Naive thymus-derived CD4-positive, alpha-beta T cell (primary cell): ENCODE measurements at places on chromosomes 5 and 9.

- no peak for DNase-seq
Measured at GRCh38 chr5:62038024-62038423, 268.0 kb upstream of the KIF2A start.

- no peak for DNase-seq
Measured at GRCh38 chr9:124308606-124309491, 51.1 kb downstream of the NEK6 start.

DNA sequence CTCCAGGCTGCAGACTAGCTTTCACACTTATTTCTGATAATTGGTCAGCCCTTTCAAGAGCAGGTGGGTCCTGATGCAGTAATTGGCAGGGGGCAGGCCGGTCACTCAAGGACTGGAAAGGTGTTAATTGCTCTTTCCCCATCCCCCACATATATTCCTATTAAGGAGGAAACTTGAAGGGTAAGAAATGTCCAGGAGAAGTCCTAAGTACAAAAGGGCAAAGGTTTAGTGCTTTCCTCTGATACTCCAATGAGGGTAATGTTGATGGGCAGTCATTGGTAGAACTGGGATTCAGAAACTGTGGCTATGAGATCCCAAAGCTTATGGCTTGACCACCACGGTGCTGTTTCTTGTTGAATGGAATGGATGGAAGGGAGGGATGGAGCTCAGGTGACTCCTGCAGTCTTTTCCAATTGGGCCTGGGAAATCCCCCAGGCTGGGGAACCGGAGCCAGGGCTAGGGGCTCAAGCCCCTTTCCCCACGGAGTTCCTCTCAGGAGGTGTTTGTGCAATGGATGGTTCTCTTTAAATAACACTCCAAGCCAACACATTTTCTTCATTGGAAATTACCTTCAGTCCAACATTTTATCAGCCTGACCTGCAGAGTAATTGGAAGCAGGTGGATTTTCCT lies 103.2 kb upstream of the ALDH1B1 start:
- no peak for DNase-seq

DNA sequence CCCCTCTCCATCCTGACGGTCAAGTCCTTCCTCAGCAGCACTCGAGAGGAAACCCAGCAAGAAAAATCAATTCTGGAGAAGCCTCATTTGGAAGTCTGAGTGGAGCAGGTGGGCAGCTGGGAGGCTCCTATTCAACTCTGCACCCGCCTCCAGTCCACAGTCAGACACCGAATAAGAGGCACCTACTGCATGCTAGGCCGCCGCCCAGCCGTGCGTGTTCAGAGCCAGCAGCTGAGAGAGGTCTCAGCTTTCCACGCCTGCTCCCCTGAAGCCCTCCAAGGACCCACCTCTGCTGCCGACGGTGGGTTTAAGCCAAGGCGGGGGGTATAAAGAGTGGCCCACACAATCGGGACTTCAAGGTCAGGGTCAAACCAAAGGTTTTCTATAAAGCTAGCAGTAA lies 41.9 kb downstream of the VAV2 start:
- DNase-seq, result no peak

- no peak for DNase-seq
Measured at GRCh38 chr9:95143591-95144561, 173.6 kb downstream of the FANCC start.

- DNase-seq, result no peak
Measured at GRCh38 chr5:176723440-176723839, 76.2 kb downstream of the TSPAN17 start.

DNA sequence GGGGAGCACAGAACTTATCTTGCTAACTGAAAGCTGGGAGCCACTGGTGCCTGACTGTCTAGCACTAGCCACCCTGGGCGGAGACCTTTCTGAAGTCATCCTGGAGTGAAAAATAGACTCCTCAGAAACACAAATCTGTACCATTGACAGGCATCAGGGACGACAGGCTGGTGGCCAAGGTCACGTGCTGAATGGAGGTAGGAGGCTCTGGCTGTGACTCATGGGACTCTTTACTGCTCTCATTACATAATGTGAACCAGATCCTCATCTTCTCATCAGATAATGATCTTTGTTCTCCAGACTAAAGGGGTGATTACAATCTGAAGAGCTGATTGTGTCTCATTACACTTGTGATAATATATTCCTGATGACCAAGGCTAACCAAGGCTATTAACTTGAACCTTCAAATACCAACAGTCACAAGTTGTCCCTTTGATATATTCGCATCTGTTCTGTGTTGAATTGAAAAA lies 91.8 kb downstream of the SEMA5A start:
- DNase-seq, result no peak

- DNase-seq, result no peak
Measured at GRCh38 chr9:33950371-33950770, 98.3 kb downstream of the UBAP2 start.

GRCh38 chr5:108983461-108984092 lies 235.9 kb downstream of the FER start:
- no peak for DNase-seq

GRCh38 chr5:114377946-114378345 lies 16.1 kb downstream of the KCNN2 start:
- no peak for DNase-seq

GRCh38 chr9:117763314-117763713 lies 59.1 kb downstream of the TLR4 start:
- DNase-seq, result no peak

DNA sequence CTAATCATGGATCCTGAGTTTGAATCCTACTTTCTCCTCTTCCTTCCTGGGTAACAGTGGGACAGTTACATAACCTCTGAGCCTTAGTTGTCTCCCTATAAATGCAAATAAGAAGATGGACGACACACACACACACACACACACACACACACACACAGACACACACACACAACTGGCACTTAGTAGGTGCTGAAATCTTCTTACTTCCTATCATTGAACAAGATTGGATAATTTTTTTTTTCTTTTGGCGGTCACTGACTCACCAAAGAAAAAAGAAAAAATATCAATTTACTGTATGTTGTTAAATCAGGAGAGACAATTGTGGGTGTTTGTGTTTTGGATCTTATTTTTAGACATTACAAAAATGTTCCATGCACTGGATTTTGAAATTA lies 28.4 kb upstream of the TNFSF8 start:
- DNase-seq, result no peak

GRCh38 chr5:97838214-97838613 lies 655.2 kb upstream of the RIOK2 start:
- DNase-seq, result no peak

DNA sequence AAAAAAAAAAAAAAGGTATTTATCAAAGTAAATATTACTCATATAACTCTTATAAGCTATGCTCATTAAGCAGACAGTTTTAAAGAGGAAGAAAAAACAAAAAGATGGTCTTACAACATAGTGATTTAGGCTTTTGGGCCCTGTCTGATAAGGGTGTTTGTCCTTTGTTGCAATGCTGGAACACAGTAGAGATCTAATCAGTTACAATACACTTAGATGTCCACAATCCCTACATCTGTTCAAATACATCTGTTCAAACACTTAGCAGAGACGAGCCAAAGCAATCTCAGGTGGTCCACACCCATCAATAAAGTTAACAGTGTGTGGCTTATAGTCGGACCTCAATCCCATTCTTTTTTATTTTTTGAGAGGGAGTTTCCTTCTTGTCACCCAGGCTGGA lies 11.0 kb downstream of the PRXL2C start:
- no peak for DNase-seq

DNA sequence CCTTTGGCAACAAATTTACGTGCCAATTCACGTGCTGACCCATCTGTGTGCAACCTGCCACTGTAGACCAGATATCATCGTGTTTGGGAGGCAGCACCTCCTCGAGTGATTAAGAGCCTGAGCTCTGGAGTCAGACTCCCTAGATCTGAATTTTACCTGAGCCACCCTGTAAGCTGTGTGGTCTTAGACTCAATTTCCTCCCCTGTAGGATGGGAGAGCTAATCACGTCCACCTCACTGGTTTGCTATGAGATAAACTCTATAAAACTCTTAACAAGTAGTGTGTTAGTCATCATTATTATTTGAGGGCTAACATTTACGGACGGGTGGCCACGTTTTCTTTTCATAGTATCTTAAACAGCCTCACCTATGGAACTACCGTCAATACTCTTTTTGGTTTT lies 220.0 kb upstream of the ADAMTSL1 start:
- no peak for DNase-seq

DNA sequence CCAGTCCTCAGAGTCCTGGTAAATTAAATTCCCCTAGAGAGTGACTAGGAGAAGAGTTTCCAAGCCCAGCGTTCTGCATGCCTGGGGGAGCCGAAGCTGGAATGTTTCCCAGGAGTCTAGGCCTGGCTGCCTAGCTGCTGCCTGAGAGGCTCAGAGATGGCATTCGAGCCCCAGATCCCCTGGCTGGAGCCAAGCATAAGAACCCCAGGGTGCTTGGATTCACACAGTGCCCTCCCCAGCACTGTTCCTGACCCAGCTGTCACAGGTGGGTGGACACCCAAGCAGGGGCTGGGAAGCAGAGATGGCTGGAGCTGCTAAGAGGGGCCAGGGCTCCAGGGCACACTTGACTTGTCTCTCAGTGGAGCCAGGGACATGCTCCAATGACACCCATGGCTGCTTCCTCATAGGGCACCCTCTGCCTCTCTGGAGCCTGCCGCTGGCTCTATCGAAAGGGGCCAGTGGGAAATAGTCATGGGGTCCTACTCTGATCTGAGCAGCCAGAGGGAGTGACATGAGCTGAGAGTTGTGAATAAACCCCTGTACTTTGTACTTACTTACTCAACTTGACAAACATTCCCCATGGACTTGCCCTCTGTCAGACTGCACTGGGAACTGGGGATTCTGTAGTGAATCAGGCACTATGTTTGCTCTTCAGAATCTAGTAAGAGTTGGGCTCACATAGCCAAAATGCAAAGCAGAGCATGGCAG lies 62.6 kb upstream of the XPA start:
- no peak for DNase-seq

DNA sequence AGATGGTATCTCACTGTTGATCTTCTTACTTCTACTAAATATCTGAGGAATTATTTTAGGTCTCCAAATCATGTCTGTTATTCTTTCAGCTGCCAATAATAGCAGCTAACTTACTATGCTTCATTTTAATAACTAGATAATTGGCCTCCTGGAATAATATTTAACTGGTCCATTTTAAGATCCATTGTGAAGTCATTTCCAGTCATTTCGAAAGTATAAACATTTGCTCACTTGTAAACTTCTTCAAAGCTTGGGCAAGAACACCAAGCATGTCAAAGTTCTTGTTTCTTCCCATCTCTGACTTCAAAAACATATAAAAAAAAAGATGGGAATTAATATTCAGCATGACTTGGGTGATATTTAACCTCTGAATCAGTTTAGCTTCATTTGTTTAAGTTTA lies 61.4 kb upstream of the MRPS30 start:
- DNase-seq, result no peak
